Spleen (tissue), 13 donors: ENCODE measurements at places on chromosomes 6 and 20. TPM values are rescaled to one million over a fixed set of nuclear protein-coding genes. Genes with fewer than 3 reads are reported as not detected.

The ZNF334 gene
- 2.6 TPM for total RNA-seq

The DAAM2 gene
- total RNA-seq, result 115 TPM

The PLN gene
- 1.4 TPM for total RNA-seq

The GTSF1L gene
- total RNA-seq, result 0.40 TPM

The CDH22 gene
- not detected for total RNA-seq

The GSTA3 gene
- total RNA-seq, result not detected

The LPIN3 gene
- 6.8 TPM for total RNA-seq

The TCF21 gene
- total RNA-seq, result 109 TPM

The SLC17A1 gene
- total RNA-seq, result not detected

The SIRPD gene
- 2.6 TPM for total RNA-seq

The CST2 gene
- not detected for total RNA-seq

The SLC26A8 gene
- 1.8 TPM for total RNA-seq

The GSTA2 gene
- total RNA-seq, result not detected

The CCDC170 gene
- 1.6 TPM for total RNA-seq

The ZNF318 gene
- 36.6 TPM for total RNA-seq

The VARS2 gene
- total RNA-seq, result 30.0 TPM

The LIN28B gene
- not detected for total RNA-seq

The ZC2HC1B gene
- 0.49 TPM for total RNA-seq

The ANKRD6 gene
- 6.0 TPM for total RNA-seq

The SYCP2L gene
- total RNA-seq, result 0.43 TPM

The TGM2 gene
- total RNA-seq, result 71.5 TPM

The CLVS2 gene
- not detected for total RNA-seq

The PTPN1 gene
- total RNA-seq, result 60.3 TPM

The RPL10A gene
- 1,013 TPM for total RNA-seq

The MYB gene
- total RNA-seq, result 5.0 TPM

The SSTR4 gene
- total RNA-seq, result not detected

The RAB32 gene
- 40.2 TPM for total RNA-seq

The ABCF1 gene
- 30.7 TPM for total RNA-seq

The PPP1R3G gene
- 5.0 TPM for total RNA-seq

The MDFI gene
- total RNA-seq, result not detected

The PGC gene
- total RNA-seq, result not detected

The FBXO5 gene
- 7.8 TPM for total RNA-seq
